ENCODE measurements at places on chromosomes 6 and 20.

GRCh38 chr20:62381202-62381797 lies 5.6 kb upstream of the RPS21 start:
- DNase-seq: peak; percentile 51

- no peak for DNase-seq
These were observed 53.6 kb downstream of the CDC40 start for GRCh38 chr6:110233770-110234374.

DNA sequence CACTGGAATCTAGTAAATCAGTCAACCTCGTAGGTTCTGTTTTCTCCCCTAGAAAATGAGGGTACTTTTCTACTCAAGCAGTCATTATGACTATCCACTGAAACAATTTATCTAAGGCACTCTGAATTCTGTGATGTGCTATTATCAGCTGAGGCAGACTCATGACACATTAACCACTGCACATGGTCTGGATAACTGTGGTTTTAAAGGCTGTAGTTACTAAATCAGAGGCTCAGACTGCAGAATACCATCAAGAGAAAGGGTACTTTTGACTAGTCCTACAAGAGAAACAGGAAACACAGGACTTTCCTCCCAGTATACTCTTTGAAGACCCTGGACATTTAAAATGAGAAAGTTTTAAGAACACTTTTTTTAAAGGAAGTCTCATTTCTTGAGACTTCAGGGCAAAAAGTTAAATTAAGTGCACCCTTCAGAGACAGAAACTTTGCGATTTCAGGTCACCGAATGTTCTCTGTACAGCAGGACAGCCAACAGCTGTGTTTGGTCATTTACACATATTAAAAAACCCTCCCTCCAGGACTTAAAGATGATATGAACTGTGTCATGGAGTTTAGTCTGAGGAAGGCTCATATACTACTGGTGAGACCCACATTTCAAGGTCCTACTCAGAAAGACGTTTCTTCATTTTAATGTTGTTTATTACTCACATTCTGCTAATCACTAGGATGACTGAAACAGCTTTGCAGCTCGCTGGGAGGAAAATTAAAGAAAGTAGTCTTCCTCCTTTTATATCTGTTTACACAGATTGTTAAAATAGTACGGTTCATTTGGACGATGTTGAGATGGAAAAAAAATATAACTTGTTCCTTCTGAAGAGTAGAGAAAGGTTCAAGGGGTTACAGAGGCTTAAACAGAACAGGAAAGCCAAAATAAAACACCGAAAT lies 19.9 kb downstream of the ATXN1 start:
- DNase-seq: peak; percentile 97

DNA sequence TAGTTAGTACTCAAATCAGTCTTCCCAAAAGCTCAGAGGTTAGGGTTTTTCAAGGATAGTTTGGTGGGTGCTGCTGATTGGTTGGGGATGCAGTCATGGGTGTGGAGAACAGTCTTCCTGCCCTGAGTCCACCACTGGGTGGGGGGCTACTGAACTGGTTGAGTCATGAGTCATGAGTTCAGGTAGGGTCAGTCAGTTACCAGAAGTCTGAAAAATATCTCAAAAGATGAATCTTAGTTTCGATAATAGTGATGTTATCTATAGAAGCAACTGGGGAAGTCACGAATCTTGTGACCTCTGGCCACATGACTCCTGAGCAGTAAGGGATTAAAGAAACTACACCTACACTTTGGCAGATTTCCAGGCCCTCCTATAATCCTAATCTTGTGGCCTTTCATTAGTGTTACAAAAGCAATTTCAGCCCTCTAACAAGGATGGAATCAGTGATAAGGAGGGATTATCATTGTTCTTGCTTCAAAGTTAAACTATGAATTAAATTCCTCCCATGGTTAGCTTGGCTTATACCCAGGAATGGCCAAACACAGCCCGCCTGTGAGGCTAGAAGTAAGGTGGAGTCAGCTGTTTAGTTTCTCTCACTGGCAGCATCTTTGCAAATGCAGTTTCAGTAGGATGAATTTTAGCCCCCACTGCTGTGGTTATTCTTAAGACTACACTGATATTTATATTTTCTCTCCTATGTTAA lies 33.3 kb upstream of the NKAIN2 start:
- DNase-seq: no peak

DNA sequence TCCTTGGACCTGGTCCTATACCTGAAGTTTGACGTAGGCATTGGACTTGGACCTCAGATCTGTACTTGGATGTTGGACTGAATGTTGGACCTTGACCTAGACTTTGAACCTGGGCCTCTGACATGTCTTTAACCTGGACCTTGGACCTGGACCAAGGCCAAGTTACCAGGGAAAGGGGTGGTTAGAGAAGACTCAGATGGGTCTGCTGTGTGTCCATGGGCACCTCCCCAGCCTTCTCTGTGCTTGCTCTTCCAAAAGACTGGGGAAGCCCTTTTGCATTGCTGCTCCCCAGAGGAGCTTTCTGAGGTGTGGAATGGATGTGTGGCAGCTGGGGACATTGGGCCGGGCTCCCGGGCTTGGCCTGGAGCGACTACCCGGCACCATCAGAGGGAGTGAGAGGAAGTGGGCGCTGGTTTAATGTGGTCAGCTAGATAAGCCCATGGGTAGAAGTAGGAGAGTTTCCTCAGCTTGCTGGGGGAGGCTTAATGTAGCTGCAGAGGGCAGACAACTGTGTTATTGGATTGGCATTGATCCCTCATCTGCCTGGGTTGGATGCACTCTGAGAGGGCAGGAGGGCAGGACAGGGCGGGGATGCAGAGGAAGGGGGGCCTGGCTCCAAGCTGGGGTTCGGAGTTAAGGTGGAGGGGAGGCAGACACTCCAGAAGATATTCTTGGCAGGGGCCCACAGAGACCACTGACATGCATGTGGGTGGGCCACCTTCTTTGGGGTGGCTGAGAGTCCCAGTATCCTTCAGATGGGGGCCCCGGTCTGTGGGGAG lies 4.2 kb downstream of the SCRT2 start:
- DNase-seq: no peak

DNA sequence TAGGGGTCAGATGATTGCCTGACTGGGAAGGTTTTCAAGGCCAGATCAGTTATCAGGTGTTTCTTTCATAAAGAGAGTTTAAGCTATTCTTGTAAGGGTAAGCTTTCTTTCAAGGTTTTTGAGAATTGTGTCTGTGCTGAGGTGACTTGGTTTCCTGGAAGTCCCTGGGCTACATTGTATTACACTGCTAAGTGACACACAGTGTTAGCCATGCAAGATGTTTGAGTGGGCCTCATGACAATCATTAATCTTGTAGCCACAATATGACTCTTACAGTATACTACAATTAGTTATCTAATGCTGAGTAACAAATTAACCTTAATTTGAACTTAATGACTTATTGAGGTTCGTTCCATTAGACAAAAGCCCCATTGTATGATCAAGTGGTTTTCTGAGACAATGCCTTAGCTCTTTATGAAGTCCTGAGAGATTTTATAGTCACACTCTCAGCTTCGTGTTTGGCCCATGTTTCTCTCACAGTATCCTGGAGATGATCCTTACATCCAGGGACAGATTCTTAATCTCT lies 186.7 kb downstream of the RPS12 start:
- DNase-seq: no peak

DNA sequence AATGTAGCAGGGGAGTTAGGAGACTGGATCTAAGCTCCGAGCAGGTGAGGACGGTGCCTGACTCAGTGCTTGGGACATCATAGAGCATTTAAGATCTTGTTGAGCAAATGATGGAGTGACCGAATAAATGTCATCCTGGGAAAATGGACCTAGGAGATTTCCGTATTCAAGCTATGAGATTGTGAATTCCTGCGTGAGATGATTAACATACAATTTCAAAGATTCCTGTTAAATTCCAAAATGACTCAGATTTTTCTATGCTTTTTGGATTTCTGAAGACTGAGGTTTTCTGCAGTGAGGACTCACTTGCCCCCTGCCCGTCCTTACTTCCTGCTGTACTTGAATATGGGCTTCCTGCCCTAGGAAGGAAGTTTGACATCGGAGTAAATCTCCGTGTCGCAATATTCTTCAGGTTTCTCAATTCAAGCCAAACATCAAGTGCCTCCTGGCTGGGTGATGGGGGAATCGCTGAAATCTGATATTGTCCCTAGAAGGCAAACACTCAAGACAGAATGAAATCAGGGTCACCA lies 5.2 kb downstream of the SYTL3 start:
- DNase-seq: no peak

DNA sequence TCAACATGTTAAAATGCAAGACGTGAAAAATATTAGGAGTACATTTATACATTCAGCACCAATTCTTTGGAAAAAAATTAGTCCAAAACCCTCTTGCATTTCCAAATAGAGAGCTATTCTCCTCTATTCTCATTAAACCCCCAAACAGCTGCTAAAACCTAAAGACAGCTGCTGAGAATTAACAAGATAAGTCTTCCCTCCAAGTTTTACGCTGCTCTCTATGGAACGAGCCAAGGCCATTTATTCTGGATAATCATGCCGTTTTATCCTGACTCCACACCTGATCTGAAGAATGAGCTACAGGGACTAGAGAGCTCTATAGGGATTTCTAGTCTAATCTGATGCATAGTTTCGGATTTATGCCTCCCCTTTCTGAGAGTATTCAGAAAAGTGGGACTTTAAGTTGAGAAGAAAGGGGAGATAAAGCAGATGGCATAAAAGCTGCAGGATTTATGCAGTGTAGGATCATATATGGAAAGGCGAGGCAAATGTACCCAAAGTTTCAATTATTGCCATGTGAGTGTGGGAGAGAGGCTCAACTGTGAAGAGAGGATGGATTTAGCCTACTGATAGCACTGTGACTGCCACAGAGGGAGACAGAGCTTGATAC lies 64.7 kb upstream of the HS3ST5 start:
- DNase-seq: no peak

DNA sequence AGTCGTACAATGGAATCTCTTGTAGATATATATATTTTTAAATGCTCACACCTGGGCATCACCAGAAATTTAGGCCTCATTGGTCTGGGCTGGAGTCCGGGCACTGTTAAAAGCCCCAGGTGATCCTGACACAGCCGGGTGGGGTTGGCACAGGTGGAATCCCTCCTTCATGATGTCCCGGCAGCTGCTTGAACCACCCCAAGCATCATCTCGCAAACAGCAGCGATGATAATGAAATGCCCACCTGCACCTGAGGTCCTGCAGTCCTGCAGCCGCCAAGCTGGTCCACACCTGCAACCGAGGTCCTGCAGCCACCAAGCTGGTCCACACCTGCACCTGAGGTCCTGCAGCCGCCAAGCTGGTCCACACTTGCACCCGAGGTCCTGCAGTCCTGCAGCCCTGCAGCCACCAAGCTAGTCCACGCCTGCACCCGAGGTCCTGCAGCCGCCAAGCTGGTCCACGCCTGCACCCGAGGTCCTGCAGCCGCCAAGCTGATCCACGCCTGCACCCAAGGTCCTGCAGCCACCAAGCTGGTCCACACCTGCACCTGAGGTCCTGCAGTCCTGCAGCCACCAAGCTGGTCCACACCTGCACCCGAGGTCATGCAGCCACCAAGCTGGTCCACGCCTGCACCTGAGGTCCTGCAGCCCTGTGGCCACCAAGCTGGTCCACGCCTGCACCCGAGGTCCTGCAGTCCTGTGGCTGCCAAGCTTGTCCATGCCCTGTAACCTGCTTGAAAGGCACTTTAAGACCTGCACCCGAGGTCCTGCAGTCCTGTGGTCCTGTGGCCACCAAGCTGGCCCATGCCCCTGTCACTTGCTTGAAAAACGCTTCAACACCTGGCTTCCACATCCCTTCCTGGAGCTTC lies 261.2 kb downstream of the DLL1 start:
- no peak for DNase-seq

DNA sequence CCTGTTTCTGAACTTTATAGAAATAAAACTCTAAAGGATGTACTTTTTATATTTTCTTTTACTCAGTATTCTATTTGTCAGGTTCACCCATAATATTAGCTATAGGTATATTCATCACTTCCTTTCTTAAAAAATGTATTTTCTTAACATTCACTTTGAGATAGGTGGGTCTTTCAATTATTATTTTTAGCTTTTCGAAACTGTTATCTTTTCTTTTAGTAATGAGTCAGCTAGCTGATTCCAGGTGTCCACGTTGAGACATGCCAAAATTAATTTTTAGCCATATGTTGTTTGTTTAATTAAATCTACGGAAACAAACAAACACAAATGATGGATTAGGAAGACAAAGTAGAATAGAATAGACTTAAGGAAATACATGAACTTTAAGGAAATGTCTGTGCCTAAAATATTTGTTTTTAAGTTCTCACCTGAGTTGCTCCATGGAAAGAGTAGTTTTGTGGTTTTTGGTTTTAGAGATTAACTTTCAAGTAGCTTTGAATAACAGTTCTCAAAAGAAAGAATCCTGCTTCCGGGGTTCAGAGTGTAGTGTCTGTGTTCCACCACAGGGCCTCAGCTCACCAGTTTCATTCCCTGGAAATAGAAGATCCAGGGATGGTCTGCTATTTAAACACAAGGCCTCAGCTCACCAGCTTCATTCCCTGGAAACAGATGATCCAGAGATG lies 435.0 kb downstream of the HAO1 start:
- DNase-seq: no peak

DNA sequence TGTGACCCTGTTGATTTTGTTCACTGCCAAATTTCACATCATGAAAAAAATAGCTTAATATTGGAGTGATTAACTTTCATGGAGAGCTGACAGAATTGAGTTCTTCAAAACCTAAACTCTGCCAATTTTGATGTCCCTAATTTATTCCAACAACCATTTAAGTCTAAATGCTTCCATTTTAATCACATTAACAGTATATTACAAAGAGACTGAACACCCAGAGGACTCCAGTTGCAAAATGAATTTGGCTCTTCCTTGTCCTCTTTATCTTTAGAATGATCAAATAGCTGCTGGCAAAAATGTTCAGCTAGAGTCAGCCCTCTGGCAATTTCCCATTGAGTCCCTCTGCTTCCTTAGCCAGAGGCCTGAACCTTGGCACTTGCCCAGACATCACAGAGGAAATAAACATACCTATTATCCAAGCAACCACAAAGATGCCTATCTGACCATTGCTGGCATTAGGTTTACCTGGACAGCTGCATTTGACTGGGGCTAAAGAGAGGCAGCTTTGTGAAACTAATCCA lies 299.0 kb upstream of the STXBP5 start:
- peak; percentile 20 for DNase-seq

DNA sequence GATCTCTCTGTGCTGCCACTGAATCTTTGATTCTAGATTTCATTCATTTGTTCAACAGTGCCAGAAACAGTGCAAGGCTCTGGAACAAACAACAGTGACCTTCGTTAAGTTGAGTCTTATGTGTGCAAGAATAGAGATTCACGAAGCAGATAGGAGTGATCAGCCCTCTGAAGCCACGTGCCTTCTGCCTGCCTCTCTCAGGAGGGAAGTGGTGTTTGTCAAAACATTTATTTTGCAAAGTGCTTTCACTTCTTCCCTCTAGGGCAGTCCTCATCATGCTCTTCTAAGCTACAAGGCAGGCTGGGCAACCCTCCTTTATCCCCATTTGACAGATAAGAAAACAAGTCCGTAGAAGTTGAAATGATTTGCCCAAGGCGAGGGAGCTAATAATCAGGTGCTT lies 204.3 kb downstream of the TFAP2C start:
- no peak for DNase-seq

GRCh38 chr6:109455437-109456110 lies at the start of gene MICAL1:
MICAL1 (minus strand) TSS chr6:109455772; CDS start chr6:109454196, 1,576 bp downstream.
- peak; percentile 38 for DNase-seq

- peak; percentile 86 for DNase-seq
These were observed 109.4 kb upstream of the CCN2 start for GRCh38 chr6:132060591-132060990.
